AG20443 (cell line): ENCODE measurements at places on chromosomes 7 and 10.

DNA sequence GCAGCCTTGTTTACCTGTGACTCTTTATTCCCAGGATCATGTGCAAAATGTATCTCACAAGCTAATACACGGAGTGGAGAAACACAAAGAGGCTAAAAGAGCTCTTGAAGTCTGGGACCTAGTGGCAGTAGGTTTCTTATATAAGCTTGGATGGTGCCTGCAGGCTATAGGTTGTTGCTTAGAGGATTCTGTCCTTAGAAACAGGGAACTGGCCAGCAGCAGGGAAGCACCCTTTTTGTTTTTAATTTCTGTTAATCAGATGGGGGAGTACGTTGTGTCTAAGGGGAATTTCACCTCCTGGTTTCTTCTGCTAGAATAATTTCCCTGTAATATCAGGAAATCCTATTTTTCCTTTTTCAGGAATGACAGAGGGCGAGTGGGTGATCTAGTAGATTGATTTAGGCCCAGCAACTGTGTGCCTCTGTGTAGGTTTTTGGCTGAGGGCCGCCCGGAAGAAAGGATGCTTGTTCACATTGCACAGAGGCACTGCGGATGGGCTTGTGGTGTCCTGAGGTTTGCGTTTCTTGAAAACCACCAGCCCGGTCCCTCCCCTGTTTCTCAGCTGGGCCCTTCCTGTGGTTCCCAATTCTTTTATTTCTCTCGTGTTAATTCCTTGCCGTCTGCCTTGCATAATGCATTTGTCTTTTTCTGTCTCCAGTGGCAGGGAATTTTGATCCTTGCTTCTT, 158.0 kb downstream of the CAMK1D start:
- DNase-seq: no peak

- no peak for DNase-seq
Observed at GRCh38 chr7:110573862-110574528, 516.9 kb upstream of the LRRN3 start.

DNA sequence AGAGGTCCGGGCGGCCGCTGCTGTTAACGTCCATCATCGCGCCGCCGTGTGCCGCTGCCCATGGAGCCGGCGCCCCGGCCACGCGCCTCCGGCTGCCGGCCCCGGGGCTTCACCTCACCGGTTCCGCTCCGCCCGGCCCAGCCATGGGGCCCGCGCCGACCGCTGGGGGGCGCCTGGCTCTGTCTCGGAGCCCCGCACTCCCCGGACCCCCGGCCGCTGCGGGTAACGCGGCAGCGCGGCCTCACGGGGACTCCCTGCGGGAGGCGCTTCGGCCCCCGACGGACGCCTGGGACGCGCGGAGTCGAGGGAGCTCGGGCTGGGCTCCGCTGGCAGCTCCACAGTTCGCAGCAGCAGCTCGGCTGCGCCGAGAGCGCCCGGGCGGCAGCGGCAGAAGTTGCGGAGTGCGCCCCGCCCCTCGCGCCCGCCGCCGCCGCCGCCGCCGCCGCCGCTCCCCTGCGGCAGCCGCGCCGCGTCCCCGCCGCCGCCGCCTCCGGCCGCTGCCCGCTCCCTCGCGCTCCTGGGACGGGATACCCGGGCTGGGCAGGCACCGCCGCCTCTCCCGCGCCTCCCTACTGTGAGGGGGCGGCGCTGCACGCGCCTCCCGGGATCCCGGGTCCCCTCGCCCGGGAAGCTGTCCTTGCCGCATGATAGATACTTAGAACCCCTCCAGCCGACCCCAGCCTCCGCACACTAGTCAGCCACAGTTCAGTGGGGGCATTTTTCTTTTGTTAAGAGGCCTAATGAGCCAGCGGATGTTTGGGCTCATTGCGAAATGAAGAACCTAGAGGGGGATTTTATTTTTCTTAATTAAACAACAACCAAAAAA, at the start of gene HTR7:
Gene HTR7, minus strand, starts transcription at position 405 of the 826 bp plus-strand sequence. Its CDS starts 368 bp downstream, at position 37.
- DNase-seq: peak; percentile 87

DNA sequence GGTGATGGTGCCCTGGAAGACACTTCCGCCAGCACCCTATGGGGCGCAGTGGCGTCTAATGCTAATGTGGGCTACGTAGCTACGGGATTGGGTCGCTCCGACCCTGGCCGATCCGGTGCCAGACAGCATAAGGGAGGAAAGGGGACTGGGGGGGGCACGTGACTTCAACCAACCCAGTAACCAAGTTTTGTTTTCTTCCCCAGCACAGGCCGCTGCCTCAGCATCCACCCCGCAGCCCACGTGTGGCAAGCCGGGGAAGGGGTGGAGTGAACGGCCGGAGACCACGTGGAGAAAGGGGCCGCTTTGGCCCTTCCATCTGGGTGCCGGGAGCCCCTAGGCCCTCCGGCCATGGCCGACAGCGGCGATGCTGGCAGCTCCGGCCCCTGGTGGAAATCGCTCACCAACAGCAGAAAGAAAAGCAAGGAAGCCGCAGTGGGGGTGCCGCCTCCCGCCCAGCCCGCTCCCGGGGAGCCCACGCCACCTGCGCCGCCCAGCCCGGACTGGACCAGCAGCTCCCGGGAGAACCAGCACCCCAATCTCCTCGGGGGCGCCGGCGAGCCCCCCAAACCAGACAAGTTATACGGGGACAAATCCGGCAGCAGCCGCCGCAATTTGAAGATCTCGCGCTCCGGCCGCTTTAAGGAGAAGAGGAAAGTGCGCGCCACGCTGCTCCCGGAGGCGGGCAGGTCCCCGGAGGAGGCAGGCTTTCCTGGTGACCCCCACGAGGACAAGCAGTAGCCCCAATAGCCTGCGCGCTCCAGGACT, 2.5 kb downstream of the PRR15 start:
- DNase-seq: peak; percentile 44

- no peak for DNase-seq
Observed at GRCh38 chr10:93938140-93938539, 44.4 kb downstream of the SLC35G1 start.

DNA sequence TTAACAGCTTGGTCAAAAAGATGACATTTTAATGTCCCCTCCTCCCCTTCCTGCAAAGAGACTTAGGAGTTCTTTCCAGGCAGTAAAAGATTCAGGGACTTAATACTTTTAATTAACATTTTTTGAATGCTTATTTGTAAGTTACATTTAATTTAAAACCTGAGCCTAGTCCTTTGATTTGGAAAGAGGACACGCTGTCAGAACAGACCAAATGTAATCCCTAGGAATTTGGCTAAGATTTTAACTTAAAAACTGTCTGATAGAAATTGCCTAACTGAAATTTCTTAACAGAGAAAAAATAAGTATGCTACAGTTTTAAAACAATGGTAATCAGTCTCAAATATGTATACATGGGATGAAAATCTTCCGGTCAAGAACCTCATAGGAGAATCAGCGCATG, 98.5 kb downstream of the NRP1 start:
- no peak for DNase-seq

DNA sequence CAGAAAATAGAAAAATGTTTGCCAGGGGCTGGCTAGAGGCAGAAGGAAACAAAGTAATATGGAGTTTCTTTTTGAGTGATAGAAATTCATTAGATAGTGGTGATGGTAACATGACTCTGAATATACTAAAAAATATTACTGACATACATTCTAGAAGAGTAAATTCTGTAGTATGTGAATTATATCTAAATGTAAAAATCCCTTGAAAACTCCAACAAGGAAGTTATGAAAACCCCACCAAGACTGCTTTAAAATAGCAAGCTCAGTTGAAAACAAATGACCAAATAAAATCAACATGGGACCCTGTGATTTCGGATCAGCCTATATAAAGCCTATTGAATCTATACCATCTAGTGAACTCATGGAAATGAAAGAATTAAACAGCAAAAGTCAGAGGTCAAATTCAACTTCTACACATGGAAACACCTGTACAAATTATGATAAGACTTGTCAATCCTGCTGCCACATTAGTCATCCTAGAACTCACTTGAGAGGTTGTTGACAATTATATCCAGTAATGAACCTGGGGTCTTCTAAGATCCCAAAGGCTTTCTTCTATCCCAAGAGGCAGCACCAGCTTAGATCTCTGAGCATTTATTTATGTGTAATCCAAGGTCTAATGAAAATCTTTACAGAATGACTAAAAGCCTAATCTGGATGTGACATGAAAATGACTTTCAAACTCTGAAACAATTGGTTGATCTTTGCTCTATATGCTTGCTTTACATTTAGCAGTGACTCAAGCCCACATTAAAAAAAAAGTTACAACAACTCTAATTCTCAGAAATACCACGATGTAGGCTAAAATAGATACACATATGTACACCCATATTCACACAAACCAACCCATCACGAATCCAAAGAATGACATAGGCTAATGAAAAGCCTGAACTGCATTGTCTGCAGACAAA, 59.3 kb downstream of the OSBPL3 start:
- no peak for DNase-seq

GRCh38 chr7:51014811-51015210, 232.1 kb upstream of the GRB10 start:
- DNase-seq: no peak

DNA sequence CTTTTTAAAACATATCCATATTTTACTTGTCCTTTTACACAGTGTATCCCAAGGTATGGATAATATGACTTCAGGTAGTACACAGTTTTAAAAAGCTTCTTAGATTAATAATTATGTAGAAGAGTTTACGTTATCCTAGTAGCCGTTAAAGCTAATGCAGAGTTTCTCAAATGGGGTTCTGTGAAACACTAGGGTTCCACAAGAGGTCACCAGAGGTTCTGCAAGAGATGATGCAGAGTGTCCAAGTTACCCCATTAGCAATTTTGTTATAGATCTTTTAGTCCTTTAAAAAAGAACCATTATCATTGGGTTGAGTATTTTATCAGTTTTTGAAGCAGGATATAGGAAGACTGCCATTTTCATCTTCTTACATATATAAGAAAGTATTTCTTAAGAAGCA, 298.9 kb upstream of the HPS1 start:
- DNase-seq: no peak

- no peak for DNase-seq
Observed at GRCh38 chr7:28168393-28169158, 12.0 kb downstream of the JAZF1 start.

DNA sequence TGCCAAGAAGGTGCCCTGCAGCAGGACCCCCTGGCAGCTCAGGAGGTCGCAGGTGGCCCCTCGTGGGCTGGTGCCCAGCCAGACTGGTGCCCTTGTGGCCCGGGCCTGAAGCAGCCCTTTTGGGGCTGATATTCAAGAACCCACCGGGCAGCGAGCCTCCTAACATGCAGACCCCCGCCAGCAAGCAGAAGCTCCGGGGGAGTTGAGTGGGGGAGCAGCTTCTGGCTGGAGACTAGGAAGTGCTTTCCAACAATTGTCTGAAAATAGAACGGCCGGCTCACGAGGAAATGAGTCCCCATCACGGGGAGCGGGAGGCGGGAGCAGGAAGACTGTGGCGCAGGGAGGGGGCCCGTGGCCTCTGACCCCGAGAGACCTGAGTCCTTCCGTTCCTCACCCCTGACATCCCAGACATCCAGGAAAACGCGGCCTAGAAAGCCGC, 9.5 kb upstream of the INTS1 start:
- DNase-seq: no peak

- DNase-seq: peak; percentile 15
Observed at GRCh38 chr7:84073186-84073875, 121.3 kb downstream of the SEMA3A start.

GRCh38 chr10:48580236-48580635, 24.6 kb downstream of the ARHGAP22 start:
- DNase-seq: no peak

GRCh38 chr7:7292085-7292484, 109.7 kb downstream of the C1GALT1 start:
- no peak for DNase-seq

GRCh38 chr10:97399843-97400545, 1.1 kb downstream of the RRP12 start:
- peak; percentile 79 for DNase-seq

DNA sequence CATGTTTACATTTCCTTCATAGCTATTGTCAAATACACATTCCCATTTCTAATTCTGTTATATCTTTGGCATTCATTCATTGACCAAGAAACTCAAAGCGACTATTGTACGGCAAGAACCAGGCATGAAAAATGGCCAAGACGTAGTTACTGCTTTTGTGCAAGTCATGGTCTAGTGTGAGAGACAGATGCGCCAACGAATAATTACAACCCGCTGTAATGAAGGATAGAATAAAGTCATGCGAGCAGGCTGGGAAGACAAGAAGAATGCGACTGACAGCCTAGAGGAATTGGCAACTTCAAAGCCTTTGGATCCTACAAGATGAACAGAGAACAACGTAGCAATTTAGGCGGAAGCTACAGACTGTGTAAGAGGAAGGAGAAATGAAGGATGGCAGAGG, 221.2 kb downstream of the CALN1 start:
- DNase-seq: no peak

DNA sequence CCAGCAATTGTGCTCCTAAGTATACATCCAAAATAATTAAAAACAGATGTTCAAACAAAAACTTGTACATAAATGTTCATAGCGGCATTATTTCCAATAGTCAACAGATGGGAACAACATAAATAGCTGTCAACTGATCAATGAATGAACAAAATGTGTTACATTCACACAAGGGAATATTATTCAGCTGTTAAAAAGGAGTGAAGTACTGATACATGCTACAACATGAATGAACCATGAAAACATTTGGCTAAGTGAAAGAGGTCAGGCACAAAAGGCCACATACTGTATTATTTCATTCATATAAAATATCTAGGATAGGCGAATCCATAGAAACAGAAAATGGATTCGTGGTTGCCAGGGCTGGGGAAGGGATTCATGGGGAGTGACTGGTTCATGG, 109.1 kb downstream of the CDH23 start:
- no peak for DNase-seq

DNA sequence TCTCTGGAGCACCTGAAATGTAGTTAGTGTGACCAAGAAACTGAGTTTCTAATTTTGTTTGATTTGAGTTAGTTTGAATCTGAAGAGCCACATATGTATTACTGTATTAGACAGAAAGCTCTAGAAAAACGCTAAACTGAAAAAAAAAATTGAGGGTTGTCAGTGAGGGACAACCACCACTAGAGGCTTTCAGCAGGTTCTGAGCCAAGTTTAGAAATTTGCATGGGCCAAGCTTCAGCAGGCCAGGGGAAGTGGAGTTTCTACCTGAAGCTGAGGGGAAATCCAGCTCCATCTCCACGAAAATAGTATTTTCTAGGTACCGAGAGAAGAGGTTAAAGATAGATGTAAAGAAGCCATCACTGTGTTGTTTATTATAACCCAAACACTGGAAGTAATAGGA, 77.9 kb upstream of the PLXNA4 start:
- DNase-seq: peak; percentile 49

- DNase-seq: no peak
Observed at GRCh38 chr7:54556121-54556520, 13.9 kb downstream of the VSTM2A start.

DNA sequence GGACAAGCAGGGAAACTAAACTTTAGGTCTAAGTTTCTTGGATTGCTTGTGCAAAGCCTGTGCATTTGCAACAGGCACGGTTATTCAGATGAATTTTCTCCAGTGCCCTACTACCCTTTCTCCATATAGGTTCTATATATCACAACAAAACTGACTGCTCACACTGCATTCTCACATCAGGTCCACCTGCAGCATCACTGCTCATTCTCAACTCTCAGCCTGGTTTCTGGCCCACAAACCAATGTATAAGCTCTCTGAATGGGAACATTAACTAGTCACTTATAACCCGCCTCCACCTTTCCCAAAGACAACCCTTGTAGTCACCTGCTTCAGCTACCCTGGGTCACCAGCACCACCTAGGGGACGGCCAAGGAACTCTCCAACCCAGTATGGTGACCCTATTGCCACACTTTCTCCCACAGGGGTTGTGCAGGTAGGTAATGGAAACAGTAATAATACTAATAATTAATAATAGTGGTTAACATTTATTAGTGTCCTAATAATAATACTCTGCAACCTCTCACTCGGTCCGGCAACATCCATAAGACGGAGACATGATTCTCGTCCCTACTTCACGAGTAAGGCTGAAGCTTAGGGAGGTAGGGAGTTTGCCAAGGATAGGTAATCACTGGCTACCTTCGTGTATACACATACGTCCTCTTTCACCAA, 97.3 kb downstream of the CLEC2L start:
- DNase-seq: peak; percentile 62
